ENCODE measurements at places on chromosomes 7 and 10.

- no peak for DNase-seq
Measured at GRCh38 chr10:31758495-31758894, 170.1 kb downstream of the ARHGAP12 start.

GRCh38 chr7:134522601-134523000 lies 4.8 kb upstream of the AKR1B10 start:
- no peak for DNase-seq

DNA sequence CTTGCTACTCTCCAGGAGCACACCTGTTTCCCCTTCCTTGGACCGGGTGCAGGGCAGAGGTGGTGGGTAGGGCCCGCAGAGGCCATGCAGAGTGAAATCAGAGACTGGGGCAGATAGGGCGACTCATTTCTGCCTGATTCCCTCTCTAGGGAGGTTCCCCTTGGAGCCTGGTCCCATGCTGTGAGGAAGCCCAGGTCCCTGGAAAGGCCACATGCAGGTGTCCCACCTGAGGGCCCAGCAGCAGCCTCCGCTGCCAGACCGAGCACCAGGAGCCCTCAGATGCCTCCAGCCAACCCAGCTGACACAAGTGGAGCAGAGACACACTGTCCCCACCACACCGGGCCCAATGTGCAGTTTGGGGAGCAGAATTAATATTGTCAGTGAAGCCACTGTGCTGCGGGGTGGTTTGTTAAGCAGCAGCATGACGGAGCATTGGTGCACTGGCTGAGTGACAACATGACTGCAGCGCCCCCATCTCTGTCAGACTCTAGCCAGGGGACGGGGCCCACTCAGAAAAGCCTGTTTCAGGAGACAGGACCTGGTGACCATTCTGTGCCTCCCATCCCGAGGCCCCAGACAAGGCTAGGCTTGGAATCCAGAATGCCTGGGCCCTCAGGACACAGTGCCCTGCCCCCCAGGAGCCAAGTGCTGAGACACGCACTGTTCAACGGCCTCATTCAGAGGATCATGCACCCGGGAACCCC lies 30.4 kb upstream of the RET start:
- DNase-seq = no peak

GRCh38 chr7:81973117-81973516 lies 203.3 kb upstream of the HGF start:
- no peak for DNase-seq

DNA sequence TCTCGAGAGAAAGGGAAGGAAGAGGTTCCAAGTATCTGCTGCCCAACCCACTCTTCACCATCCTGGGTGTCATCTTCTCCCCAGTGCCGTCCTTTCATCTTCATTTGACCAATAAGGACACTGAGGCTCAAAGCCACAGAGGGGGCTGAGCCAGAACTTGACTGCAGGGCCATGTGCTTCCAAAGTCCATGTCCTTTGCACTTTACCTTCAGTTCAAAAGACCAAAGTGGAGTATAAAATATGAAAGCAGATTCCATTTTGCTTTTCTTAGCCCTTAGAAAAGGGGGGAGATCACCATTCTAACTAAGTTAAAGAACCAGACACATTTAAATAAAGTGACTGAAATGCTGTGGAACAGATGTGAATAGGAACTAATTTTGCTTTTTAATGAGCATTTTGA lies 56.2 kb downstream of the JAZF1 start:
- DNase-seq = no peak

- no peak for DNase-seq
Measured at GRCh38 chr7:6221340-6222319, 50.8 kb downstream of the CYTH3 start.

DNA sequence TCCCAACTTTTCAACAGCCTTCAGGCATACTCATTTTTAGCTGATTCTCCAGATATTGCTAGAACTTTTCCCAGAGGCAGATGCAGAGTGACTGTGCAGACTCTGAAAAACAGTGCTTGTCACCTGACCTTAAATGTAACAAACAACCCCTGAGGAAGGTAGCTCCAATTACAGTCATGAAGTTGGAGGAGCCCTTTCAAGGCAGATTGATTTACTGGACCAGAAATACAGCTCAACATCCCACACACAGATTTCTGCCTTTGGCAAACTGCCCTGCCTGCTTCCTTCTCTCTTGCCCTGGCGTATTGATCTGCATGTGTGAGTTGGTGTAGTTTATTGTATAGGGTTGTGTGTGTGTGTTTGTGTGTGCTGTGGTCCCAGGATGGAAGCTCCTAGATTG lies 38.5 kb downstream of the PYROXD2 start:
- no peak for DNase-seq

DNA sequence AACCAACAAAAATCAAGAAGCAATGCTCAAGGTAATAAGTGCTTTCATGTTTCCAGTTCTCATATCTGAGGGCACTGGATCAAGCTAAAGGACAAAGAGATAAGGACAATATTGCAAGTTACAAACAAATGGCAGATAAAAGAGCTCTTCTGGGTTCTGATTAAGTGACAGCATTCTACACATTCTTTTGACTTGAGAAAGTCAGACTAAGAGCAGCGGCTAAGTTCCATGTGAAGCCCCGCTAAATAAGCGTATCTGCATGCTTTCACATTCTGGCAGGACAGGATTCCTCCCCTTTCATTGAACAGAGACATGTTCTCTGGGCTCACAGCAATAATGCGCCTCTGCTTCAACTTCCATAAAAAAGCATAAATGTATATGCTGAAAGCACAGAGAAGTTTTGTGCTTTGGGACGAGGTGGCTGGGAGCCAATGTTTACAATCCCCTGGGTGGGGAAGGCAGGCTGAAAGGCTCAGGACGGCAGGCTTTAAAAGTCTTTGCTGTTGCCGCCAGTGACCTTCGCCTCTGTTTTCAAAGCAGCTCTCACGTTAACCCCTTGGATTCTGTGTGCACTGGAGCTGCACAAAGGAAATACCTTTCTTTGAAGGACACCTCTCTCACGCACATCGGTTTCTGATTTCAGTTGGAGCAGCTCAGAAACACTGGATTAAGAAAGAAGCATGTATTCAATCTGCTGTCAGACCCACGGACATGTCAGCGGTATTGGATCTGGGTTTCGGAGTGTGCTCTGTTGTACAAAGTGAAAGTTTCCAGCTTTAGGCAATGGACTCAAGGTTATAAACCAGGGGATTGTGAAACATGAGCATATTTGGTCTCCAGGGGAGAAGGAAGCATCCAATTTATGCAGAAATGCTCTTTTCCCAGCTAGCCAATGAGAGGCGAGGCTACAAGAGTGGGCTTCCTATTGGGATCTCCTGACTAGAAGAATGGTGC lies 105.4 kb upstream of the FAM133B start:
- no peak for DNase-seq

GRCh38 chr10:78292982-78293865 lies 259.6 kb downstream of the RPS24 start:
- no peak for DNase-seq

- DNase-seq = no peak
Measured at GRCh38 chr7:3438352-3438751, 137.3 kb downstream of the SDK1 start.

DNA sequence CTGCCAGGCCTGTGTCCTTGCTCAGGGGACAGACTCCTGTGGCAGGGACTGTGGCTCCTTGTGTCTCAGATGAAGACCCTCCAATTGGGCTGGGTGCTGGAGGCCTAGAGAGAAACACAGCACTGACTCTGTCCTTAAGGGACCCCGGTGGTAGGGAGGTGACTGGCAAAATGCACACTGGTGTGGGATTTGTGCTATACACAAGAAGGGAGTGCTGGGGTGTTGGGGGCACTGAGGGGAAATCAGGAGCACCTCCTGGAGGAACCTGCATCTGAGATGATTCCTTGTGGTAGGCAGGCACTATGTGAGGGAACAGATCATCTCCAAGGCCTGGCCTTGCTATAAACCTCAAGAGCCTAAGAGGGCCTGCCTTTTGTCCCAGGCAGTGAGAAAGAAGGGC lies 149.2 kb downstream of the RPS24 start:
- DNase-seq = no peak

- DNase-seq = no peak
Measured at GRCh38 chr7:138738114-138738513, 37.0 kb upstream of the SVOPL start.

DNA sequence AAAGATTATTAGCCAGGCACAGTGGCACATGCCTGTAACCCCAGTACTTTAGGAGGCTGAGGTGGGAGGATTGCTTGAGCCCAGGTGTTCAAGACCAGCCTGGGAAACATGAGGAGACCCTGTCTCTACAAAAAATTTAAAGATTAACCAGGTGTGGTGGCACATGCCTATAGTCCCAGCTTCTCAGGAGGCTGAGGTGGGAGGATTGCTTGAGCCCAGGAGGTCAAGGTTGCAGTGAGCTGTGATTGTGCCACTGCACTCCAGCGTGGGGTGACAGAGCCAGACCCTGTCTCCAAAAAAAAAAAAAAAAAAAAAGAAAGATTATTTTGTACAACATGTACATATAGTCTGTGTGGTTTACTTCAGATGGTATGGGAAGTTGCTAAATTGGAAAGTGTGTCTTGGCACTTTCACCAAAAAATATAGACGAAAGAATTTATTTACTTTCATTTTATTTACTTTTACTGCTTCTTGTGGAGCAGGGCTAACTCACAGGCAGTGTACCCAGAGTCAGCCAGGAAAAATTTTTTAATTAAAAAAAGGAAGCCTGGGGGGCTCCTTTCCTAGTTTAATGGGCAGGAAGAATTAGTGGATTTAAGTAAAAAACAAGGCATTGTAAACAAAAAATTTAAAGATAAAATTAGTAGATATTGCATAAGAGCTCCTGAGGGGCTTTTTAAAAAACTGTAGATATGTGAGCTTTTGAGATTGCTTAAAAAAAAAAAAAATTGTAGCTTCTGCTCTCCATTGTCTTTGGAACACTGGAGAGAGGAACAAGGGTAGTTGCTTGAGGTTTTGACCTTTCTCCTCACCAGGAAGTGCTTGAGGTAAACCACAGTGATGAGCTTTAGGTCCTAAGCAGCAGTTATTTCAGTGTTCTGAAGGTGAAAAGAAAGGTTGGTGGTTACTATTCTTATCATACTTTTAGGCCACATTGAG lies 44.6 kb upstream of the VDAC2 start:
- DNase-seq = no peak

DNA sequence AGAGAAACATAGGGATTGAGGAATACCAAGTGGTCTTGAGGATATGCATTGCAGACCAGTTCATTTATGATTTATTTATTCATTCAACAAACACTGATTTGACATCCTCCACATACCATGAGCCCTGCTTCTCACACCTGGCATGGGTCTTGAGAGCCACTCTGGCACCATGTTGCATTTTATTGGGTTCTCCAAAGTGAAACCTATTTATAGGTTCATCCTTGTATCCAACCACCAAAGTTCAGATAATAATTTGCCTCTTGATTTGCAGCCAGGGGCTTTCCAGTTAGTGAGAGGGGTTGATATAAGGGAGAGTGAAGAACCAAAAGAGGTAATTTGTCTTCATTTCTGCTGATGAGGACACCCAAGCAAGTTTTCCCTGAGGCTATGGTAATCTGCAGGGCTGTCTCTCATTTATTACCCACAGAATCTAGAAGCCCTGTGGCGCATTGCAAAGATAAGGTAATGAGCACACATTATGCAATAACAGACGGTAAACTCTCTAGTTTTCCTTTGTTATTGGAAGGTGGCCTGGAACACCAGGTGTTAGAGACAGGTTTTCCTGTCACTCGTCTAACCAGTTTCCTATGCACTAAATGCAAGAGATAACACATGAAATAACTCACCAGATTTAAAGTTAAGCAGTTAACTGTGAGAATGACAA lies 28.8 kb upstream of the ICA1 start:
- no peak for DNase-seq

GRCh38 chr7:36728143-36728542 lies 3.8 kb upstream of the AOAH start:
- DNase-seq = no peak

DNA sequence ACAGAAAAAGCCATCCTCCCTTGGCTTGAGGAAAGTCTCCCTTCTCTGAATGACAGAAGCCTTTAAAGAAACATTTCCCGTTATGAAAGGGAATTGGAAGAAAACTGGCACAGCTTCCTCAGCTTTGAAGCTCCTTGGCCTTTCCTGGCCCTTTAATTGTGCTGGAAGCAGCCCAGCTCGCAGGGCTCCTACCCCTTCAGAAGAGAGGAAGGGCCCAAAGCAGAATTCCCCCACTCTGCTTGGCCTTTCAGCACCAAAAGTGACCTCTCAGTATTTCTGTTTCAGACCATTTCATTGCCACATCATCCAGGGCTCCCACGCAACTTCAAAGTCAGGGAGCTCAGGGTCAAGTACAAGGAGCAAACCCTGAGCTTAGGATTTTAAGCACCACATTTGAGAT lies 4.2 kb downstream of the AFAP1L2 start:
- no peak for DNase-seq

- DNase-seq = no peak
Measured at GRCh38 chr10:14751921-14752320, 22.8 kb downstream of the FAM107B start.

GRCh38 chr7:18997477-18998150 lies 119.8 kb downstream of the TWIST1 start:
- DNase-seq = no peak

- DNase-seq = no peak
Measured at GRCh38 chr10:3829156-3830050, 44.4 kb upstream of the KLF6 start.

DNA sequence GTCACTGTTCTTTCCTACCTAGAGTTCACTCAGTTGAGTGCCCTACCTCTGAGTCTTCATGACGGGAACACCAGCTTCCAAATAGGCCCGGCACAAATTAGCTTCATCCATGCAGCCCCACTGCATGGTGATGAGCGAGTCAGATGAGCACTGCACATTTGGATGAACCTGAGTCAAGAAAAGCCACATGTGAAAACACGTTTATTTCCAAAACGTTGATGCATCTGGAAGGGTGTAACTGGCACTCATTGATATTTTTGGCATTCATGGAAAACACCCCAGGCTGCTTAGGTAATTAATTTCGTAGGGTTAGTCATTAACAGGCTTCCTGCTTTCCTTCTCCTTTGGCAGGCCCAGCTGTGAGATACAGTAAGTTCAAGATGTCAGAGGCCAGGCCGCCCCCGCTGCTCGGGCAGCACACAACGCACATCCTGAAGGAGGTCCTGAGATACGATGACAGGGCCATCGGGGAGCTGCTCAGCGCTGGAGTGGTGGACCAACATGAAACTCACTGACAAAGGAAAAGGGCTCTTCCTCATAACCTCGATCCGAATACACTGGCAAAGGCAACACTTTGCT lies 725.2 kb downstream of the SUGCT start:
- DNase-seq = no peak

- no peak for DNase-seq
Measured at GRCh38 chr7:77467408-77467807, 51.3 kb upstream of the GSAP start.

GRCh38 chr7:142853739-142854371 lies 1.0 kb upstream of the EPHB6 start:
- DNase-seq = peak; percentile 35

DNA sequence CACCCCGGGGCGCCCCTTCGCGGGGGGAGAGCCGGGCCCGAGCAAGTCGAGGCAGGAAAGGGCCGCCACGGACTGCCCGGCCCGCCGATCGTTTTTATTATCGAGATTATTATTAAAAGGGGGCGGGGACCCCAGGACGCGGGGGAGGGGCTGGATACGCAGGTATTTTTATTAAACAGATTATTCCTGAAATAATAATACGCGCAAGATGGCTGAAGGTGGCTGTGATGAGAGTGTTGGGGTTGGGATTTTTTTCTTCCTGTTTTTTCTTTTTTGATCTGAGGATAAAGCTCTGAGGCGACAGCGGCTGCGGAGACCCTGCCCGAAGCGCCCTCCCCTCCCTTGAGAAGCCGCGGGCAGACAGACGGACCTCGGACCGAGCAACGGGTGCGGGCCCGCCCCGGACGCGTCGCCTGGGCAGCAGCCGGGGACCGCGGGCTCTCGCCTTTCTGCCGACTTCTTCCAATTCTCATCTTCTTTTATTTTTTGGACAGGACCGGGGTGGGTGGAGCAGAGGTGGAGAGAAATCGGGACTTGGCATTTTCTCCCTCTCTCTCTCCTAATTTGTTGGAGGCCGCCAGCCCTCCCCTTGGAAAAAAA lies 1.4 kb upstream of the TRIM8 start:
- DNase-seq = peak; percentile 24

All from stimulated activated CD8-positive, alpha-beta memory T cell treated with anti-CD3 and anti-CD28 coated beads, Interleukin-2, amount 100 ng/mL, for 1 hour (primary cell).